ENCODE measurements at places on chromosomes 11 and 22. TPM values are rescaled to one million over a fixed set of nuclear protein-coding genes. Genes with fewer than 3 reads are reported as not detected.

- no peak for DNase-seq
Measured at GRCh38 chr22:25942856-25943411, 200.9 kb downstream of the MYO18B start.

GRCh38 chr11:45248501-45249011, 37.6 kb downstream of the SYT13 start:
- DNase-seq = no peak

DNA sequence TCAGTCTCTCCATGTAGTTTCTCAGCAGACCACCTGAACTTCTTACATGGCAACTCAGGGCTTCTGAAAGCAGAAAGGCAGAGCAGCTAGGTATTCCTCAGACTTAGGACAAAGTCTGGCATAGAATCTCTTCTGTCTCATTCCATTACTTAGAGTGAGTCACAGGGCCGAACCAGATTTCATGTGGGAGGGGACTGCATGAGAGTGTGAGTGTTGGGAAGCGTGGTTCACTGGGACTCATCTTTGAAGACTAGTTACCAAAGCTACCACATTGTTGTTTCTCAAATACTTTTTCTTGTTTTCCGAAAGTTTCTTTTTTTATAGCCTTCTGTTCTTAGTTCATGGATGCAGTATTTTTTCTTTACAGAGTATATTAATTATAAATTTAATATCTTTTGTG, 36.1 kb upstream of the SCN3B start:
- no peak for DNase-seq

DNA sequence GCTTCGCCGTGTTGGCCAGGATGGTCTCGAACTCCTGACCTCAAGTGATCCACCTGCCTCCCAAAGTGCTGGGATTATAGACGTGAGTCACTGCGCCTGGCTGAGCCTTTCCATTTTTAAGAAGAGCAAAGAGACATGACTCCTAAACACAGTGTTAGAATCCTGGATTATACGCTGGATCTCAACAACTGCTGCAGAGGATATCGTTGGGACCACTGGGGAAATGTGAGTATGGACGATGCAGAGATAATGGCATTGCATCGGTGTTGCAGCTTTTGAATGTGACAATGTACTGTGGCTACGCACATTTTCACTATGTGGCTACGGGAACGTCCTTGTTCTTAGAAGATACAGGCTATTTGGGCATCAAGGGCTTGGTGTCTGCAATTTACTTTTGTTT, 6.2 kb downstream of the MRGPRF start:
- DNase-seq = no peak

DNA sequence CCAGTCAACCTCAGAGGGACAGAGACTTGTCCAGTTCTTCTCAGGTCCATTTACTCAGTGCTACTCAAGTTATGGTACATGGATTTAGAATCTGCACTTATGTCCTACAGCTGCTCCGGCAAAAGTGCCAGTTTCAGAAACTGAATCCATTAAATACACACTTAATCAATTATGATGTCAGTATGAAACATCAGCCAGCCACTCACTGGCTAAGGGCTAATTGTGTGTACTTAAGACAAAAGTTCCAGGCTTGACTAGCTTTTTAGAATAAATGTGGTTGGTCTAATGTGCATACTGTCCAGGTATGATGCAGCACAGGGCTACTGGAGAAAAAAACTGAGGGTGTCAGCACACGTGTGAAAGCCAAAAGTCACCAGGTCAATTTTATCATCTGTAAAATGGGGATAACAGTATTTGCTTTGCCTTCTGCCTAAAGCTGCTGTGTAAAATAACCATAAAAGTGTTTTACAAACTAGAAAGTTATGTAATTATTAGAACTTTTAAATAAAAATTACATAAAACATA, 55.4 kb upstream of the CYP2D6 start:
- DNase-seq = no peak

GRCh38 chr22:30636226-30637077, 871 bp downstream of the SLC35E4 start:
- peak; percentile 15 for DNase-seq

SMIM35 gene
- total RNA-seq = not detected

SLC22A12 gene
- total RNA-seq = not detected

PTPN5 gene
- total RNA-seq = not detected

Measured in activated T-cell treated with anti-CD3 and anti-CD28 coated beads, Interleukin-2, amount 50 U/mL, for 4 hours (primary cell).